ENCODE measurements at places on chromosomes 1 and 21.

- DNase-seq = no peak
These were observed 38.4 kb upstream of the GPR25 start for GRCh38 chr1:200834383-200834782.

DNA sequence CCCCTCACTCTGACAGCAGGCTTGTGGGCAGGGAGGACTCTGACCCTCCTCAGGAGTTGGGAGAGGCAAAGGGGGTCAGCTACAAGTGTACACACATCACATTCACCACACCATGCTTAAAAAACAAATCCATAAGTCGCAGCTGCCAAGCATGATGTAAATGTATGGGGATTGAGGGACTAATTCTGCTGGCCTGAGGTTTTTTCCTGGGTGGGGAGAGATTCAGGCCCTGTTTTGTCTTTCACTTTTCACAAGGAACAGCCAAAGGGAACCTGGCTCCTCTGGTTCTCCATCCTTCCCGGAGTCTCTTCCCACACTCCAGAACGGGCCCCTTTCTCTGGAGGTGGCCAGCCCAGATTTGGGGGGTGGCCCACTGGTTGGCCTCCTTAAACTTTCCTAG, 1.3 kb upstream of the MTARC2 start:
- no peak for DNase-seq

- DNase-seq = no peak
These were observed 107.0 kb downstream of the MRPS6 start for GRCh38 chr21:34180407-34180806.

GRCh38 chr1:150176593-150176992, 26.9 kb downstream of the PLEKHO1 start:
- no peak for DNase-seq

DNA sequence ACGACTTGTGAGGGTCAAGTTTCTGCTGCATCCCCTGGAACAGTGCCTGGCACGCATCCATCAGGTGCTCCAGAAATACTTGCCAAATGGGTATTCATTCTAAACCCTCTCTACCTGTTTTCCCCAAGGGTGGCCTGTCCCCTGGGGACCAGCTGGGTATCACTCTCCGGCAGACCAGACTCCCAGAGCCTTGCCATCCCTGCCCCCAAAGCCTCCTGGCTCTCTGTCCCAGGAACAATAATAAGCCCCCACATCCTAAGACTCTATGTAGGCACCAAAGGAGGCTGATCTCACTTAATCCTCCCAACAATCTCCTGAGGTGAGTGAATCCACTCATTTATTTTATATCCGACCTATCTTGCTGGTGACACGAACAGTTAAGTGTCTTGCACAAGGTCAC, 96.7 kb downstream of the MRPL37 start:
- no peak for DNase-seq

DNA sequence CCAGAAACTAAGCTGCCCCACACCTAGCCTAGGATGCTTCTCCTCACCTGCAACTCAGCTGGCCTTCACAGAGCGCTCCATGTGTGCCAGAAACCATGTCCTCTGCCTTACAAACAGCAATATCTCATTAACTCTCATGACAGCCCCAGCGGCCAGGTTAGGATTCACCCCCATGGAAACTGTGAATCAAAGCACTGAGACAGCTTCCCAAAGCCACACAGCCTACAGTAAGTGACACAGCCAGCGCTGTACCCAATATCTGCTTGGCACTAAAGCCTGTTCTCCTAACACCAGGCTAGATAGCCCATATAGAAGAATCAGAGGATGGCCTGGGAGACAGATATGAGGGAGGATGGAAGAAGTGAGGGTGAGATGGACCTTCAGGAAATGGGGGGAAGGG, 13.5 kb downstream of the KCNN3 start:
- DNase-seq = no peak

- DNase-seq = no peak
These were observed 7.9 kb upstream of the UMODL1 start for GRCh38 chr21:42063191-42063570.

DNA sequence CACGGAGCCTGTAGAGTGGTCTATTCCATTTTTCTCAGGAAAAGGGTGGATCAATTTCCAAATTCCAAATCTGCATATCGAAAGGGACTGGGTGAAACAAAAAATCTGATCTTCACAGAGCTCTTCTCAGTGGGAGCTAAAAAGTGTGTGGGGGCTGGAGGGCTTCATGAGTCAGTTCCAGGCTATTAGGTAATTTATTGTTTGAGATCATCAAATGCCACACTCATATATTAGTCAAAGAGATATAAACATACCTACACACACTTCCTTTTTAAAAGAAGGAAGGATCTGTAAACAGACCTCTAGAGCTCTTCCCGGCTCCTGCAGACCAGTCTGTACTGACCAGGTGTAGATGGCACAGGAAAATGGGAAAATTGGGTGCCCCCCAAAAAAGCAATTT, 175.4 kb downstream of the ZBTB18 start:
- no peak for DNase-seq

DNA sequence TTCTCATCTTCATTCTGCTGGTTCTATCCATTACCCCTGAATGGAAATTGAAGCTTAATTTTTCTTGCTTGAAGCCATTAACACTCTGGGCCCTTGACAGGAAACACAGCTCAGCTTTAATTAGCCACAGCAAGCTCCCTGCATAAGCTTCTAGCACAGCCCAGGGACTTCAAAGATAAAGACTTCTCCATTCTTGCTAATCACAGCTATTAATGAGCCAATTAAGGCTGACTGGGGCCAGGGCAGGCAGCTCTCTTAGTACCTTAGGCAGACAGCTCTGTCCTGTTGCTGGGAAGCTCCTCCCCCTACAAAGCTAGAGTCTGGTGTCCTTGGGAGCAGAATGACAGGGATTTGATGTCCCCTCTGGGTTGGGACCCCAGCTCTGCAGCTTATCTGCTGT, 27.9 kb upstream of the TRABD2B start:
- DNase-seq = no peak

All from activated T-helper 1 cell treated with Interleukin-2 at 50 U/mL for 16 hours (primary cell).